ENCODE measurements at places on chromosomes 5 and 9.

DNA sequence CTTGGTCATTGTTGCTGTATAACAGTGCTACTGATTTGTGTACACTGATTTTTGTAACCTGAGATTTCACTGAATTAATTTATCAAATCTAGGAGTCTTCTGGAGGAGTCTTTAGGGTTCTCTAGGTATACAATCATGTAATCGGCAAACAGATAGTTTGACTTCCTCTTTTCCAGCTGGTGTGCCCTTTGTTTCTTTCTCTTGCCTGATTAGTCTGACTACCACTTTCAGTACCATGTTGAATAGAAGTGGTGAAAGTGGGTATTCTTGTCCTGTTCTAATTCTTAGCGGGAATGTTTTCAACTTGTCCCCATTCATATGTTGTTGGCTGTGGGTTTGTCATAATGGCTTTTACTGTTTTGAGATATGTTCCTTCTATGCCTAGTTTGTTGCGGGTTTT, 24.7 kb upstream of the RANBP6 start:
- no peak for DNase-seq

GRCh38 chr5:98779264-98779877, 5.9 kb downstream of the RGMB start:
- DNase-seq: no peak

DNA sequence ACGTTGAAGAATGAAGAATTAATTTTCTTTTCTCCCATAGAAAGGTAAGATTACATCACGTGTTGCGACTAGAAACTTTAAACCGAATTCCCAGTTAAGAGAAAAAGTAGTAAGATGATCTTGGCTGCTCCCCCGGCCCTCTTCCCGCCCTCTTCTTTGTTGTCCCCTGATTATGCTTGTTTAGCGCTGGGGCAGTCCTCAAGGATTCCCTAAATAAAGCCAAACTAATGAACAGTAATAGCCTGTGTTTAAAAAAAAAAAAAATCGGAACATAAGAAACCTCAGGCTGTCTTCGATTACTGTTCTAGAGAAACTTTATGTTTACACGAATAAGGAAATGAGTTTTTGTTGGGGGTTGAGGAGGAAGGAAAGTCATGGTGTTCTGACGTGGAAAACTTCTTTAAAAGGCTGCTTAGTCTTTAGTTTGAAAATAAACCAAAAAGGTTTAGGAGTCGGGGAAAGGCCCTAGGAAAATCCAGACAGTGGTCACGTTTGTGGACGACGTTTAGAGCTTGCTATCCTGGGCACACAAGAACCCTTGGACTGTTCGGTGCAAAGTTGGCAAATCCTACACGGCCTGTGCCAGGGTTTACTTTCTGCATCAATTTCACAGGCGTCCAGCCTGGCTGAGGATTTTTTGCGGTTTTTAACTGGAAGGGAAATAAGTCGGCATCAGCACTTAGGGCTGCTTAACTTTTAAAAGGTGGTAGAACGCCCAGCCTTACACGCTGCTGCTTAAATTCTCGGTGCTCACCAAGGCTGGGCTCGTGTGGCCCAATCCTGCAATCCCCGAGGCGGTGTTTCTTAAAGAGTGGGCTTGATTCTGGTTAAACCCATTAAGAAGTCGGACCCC, 1.1 kb upstream of the MAT2B start:
- DNase-seq: peak; percentile 80

GRCh38 chr9:306907-307306, 92.2 kb downstream of the DOCK8 start:
- DNase-seq: no peak

Data from retina (tissue), 1 donor.